ENCODE measurements at places on chromosomes 1 and 21.

- DNase-seq, result no peak
Observed at GRCh38 chr1:66416295-66416694, 117.7 kb upstream of the SGIP1 start.

DNA sequence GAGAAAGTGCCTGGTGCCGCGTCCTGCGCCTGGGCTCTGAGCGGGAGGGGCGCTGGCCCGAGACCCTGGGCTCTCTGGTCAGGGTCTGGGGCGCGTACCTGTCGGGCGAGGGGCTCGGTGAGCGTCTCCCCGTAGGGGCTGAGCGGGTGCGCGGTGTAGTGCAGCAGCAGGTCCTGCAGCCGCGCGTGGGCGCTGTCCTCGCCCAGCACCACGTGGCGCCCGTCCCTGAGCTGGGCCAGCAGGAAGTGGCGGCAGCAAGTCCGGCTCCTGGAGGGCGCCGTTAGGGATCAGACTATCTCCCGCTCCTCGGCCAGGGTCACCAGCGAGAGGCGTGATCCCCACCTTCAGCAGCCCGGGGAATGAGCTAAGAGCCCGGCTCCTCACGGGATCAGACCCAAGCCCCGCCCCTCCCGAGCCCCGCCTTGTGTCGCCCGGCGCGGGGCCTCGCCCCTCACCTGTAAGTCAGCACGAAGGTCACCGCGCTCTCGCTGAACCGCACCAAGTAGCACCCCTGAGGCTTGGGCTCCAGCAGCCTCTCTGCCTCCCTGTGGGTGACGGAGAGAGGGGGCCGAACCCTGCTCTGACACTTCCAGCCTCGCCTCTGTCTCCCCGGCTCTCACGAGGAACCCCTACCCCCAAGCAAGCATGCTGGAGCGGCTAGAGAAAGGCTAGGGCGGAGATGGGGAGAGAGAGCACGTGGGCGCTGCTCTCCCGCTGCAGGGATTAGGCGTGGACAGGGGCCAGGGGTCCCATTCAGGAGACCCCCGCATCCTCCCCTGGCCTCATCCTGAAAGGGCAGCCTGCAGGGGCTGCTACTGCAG, 2.7 kb downstream of the SH2D2A start:
- DNase-seq, result no peak

GRCh38 chr1:62810420-62811274, 26.7 kb downstream of the ATG4C start:
- DNase-seq, result no peak

DNA sequence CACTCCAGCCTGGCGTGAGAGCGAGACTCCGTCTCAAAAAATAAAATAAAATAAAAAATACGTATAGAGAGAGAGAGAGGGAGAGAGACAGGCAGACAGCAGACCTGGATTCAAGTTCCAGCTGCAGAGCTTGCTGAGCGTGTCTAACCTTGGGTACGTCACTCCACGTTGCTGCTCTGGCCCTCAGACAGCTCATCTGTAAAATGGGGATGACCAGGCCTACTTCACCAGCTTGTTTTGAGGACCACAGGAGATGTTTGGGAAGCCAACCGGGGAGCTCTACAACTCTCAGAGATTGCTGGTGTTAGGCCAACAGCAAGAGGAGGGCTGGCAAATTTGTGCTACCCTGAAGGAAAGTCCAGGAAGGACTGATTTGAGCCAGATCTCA, 499 bp upstream of the TRAF5 start:
- no peak for DNase-seq

DNA sequence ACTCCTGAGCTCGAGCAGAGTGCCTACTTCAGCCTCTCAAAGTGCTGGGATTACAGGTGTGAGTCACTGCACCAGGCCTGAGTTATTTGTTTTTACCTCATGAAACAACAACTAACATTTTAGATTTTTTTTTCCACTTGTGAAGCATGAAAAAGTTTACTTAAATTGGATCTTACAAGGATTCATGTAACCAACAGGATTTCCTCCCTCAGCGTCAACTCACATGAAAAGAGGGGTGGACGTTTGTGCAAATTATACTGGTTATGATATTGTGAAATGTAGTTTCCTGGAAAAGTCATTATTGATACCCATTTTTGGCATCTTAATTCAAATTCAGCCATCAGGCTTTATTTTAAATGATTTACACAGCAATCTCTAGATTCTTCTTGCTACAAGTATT, 6.5 kb downstream of the CNST start:
- no peak for DNase-seq

DNA sequence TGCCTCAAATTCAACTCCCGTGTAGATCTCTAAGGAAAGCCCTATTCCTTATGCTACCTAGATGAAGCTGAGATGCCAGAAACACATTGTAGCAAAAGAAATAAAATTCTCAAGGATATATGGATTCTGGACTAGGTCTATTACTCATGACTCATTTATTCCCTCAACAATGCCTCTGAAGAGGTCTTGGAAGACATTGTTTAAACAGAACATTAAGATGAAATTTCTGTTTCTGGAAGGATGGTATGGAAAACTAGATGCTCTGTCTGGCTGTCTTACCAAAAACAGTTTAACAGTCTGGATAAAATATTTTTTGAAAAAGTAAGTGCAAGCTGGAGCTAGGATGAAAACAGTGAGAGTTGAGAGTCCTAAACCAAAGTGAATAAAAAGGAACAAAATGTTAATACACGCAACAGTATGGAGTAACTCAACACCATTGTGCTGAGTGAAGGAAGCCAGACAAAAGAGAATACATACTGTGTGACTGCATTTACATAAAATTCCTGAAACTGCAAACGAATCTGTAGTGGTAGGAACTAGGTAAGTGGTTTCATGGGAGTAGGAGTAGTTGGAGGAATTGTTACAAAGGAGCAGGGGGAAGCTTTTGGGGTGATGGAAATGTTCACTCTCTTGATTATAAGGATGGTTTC, 59.3 kb upstream of the GNG12 start:
- DNase-seq, result no peak

- no peak for DNase-seq
Observed at GRCh38 chr21:17501107-17502006, 11.5 kb upstream of the CXADR start.

GRCh38 chr1:175132436-175132835, 60.1 kb downstream of the KIAA0040 start:
- no peak for DNase-seq

GRCh38 chr1:201020721-201021629, 2.5 kb downstream of the KIF21B start:
- no peak for DNase-seq

- no peak for DNase-seq
Observed at GRCh38 chr1:44345187-44345775, 9.8 kb downstream of the ERI3 start.

DNA sequence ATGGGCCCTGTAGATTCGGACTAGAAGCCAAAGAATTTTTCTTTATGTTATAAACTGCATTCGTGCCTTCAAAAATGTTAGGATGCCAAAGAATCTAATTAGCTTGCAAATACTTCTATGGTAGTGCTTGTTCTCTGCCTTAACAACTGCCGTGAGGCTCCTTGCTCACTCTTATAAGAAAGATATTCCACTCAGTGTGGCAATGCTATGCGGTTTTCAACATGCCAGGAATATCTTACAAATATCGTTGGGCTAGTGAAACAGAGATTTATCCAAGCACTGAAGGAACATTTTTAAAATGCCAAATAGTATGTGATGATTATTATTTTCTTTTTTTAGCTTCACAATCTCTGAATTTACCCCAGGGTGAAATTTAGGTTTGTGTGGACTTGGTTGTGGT, 198.2 kb downstream of the GREM2 start:
- DNase-seq, result no peak

- DNase-seq, result no peak
Observed at GRCh38 chr1:13911697-13912619, 212.0 kb downstream of the PRDM2 start.

GRCh38 chr1:27097484-27097917, 57.4 kb downstream of the SLC9A1 start:
- DNase-seq, result peak; percentile 84

- no peak for DNase-seq
Observed at GRCh38 chr1:41673806-41674205, 189.3 kb upstream of the EDN2 start.

DNA sequence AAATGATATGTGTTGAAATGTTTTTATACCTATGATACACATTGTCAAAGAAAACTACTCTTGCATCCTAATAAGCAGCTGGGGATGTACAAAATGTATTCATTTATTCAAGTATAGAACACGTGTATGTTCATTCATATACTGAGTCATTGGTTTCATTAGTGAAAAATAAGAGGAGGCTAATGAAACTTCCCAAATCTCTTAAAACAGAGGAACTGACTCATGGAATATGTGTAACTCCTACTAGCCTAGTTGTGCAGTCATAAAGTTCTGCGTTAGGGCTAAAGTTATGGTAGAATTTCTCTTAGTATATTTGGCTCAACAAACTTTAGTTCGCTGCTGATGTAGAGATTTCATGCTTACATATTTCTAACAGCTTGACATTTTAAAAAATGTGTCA, 441.6 kb downstream of the NCAM2 start:
- DNase-seq, result no peak

DNA sequence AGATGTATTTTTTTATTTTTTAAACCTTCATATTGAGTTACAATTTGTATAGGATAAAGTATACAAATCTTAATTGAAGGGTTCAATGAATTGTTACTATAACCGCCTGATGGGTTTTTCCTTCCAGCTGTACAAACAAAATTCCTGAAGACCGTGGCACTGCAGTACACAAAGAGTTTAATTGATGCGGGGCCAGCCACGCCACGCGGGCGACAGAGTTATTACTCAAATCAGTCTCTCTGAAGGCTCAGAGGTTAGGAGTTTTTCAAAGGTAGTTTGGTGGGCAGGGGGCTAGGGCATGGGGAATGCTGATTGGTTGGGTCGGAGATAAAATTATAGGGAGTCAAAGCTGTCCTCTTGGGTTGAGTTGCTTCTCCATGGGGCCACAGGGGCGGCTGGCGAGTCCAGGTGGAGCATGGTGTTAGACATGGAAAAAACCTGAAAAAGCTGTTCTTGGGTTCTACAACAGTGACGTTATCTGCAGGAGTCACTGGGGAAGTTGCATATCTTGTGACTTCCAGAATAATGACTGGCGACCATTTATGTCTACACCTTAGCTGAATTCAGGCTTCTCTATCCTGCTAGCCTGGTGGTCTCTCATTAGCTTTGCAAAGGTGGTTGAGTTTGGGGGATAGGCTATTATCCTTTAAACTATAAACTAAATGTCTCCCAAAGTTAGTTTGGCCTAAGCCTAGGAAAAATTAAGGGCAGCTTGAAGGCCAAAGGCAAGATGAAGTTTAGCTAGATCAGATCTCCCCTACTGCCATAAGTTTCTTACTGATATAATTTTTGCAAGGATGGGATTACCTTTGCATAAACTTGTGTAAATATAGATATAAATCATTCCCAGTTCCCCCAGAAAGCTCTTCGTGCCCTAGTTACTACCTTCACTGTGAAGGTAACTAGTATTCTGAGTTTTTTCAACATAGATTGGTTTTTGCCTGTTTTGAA, 13.0 kb upstream of the TMEM9 start:
- DNase-seq, result no peak

- DNase-seq, result no peak
Observed at GRCh38 chr1:240499012-240499411, 112.9 kb downstream of the GREM2 start.

DNA sequence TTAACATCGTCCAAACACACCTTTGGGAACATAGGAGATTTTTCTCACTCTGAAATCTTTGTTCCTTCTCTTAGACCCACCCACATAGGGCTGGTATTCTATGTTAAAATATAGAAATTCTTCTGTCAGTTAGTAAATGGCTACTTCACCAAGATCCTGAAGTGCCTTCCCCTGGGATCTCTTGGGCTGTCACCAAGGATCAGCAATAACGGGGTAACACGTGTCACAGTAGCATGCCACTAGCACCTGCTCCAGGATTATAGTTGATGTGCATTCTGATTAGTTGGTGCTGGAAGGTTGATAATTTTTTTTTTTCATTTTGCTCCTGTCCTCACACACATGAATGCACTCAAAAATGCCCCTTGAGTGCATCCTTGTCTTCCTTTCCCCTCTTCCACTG, 298.7 kb downstream of the NTNG1 start:
- no peak for DNase-seq

DNA sequence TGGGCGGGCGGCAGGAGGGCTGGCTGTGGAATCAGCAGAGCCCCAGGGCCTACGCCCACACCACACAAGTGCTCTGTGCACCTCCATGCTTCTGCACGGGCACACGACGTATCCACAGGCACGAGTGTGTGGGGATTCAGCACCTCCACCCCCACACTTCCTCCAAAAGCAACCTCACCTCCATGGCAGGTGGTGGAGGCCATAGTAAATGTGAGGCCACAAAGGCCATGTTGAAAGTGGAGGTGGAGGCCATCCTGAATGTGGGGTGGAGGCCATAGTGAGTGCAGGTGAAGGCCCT, 125.4 kb upstream of the VAMP3 start:
- DNase-seq, result no peak

DNA sequence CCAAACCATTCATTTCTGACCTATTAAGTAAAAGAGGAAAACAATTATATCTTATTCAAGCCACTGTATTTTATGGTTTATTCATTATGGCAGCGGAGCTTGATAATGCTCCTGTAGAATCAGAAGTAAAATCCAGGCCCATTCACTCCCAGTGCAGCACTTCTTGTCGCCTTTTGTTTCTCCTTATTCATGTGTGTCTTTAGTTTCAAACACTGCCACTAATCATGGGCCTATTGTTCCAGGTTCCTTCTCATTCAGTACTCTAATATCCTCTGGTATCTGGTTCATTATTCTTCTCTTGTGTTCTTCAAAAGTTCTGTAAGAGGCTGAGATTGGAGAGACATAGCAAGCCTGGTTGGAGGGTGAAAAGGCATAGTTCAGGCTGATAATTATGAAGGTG, 218.3 kb downstream of the LRRIQ3 start:
- DNase-seq, result no peak

GRCh38 chr1:25771221-25772114, 28.5 kb upstream of the SELENON start:
- DNase-seq, result no peak

DNA sequence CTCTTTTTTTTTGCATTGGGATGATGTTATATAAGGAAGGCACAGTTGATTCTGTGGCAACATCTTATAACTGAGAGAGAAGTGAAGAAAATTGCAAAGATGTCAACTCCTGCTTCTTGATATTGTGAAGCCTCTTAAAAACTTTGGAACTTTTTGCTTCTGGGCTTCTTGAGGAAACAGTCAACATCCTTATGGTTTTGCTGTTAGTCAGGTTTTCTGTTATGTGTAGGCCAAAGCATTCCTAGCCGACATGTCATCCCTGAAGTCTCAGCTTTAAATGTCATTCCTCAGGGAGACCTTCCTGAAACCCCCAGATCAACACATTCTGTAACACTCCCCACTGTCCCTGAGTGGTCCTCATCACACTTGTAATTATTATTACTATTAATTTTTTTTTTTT, 12.6 kb downstream of the FALEC start:
- DNase-seq, result no peak

- DNase-seq, result no peak
Observed at GRCh38 chr21:33932731-33933130, 17.1 kb upstream of the ATP5PO start.

GRCh38 chr1:107776900-107777663, 187.9 kb downstream of the VAV3 start:
- no peak for DNase-seq

DNA sequence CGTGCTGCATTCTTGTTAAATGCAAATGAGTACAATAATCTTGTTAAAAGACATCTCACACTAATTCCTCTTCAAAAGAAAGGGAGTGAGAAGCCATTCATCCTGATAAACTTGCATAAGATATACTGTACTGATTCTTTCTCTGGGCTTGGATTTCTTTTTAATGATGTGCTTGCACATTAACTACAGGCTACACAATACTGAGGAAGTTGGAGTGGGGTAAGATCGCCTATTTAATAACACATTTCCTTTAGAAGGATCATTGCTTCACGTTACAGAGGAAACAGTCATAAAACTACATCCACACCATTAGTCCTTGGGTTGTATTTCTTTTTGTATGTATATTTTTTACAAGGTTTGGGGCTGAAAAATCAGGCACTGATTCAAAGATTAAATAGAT, 36.6 kb downstream of the NRIP1 start:
- no peak for DNase-seq

All from type B pancreatic cell (in vitro differentiated cells).